ENCODE measurements at places on chromosomes 2 and 18.

DNA sequence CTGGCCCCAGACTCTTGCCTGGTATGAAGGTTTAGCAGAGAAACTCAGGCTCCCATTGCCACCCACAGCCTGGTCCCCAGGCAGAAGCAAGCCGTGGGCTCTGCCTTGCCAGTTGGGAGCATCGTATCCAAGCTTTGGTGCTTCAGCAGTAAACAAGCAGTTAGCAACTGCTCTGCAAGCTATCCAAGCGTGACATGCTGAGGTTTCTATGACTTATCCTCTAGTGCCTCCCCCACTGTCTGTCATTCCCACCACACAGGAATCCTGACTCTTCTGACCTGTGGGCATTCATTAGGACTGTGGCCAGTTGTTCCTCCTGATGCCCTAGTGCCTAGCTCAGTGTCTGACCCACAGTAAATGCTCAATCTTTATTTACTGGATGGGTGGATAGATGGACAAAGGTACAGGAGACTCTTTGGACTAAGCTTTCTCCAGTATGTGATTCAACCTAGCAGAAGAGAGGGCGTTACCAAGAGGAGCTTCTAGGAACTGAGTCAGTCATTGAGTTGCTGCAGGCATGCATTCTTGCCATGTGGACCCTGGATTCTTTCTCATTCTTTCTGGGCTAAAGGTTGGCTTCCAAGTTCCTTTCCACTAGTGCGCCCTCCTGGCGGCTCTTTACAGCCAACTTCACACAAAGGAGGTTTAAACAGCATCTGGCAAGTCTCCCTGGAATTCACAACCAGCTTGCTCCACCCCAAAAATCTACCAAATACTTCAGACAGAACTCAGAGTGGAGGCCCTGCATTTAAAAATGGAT is 40.6 kb upstream of the MRPL19 start:
- DNase-seq: no peak

- DNase-seq: no peak
Measured at GRCh38 chr2:197090742-197091367, 164.3 kb upstream of the PGAP1 start.

DNA sequence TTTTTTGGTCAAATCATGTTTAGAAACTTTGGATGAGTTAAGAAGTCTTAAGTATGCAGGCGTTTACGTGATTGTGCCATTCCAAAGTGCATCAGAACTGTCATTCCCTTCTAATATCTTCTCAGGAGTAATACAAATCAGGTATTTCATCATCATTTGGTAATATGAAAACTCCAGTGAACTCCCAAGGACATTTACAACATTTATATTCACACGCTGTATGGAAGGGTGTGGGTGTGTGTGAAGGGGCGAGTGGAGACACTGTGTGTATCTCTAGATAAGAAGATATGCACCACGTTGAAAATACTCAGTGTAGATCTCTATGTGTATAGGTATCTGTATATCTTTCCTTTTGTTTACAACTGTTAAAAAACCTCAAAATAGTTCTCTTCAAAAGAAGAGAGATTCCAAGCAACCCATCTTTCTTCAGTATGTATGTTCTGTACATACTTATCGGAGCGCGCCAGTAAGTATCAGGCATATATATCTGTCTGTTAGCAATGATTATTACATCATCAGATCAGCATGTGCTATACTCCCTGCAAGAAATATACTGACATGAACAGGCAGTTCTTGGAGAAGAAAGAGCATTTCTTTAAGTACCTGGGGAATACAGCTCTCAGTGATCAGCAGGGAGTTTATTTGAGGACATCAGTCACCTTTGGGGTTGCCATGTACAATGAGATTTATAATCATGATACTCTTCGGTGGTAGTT is 29.3 kb downstream of the COX7A2L start:
- no peak for DNase-seq

DNA sequence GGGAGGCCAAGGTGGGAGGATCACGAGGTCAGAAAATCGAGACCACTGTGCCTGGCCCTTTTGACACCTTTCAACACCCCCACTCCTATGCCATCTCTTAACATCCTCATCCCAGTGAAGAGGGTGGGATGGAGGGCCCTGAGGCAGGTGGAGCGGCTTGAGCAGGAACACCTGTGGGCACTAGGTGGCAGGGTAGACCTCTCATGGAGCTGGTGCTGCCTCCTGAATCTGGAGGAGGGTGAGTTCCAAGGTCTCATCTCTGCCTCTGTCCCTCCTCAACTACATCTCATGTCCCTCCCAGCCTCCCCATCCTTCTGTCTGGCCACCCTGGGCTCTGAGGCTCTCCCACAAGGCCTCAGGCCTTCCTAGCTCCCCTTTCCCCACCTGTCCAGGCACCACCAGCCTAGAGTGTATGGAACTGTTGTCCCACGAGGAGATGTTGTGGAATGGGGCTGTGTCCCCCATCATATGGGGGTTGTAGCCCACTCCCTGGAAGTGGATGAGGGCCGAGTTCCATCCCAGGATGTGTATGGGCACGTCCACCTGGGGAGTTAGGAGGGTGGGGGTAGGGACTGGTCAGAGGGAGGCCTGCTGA is 17.0 kb upstream of the CRYBA2 start:
- DNase-seq: no peak

DNA sequence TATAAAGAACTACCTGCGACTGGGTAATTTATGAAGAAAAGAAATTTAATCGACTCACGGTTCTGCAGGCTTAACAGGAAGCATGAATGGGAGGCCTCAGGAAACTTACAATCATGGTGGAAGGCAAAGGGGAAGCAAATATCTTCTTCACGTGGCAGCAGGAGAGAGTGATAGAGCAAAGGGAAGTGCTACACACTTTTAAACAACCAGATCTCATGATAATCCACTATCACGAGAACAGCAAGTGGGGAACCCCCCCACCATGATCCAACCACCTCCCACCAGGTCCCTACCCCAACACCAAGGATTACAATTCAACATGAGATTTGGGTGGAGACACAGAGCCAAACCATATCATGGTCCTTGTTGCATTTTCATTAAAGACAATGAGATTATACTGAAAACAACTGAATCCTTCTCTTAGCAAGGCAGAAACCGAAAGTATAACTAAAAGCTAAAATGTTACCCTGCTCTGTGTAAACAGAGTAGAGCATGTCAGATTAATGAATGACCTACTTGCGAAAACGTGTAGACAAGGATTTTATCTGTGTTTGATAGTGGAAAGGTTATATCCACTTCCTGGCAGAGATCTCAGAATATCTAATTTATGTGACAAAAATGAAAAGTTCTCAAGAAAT is 60.1 kb upstream of the RBBP8 start:
- DNase-seq: no peak

GRCh38 chr2:10089565-10090190 is 9.5 kb upstream of the CYS1 start:
- no peak for DNase-seq

DNA sequence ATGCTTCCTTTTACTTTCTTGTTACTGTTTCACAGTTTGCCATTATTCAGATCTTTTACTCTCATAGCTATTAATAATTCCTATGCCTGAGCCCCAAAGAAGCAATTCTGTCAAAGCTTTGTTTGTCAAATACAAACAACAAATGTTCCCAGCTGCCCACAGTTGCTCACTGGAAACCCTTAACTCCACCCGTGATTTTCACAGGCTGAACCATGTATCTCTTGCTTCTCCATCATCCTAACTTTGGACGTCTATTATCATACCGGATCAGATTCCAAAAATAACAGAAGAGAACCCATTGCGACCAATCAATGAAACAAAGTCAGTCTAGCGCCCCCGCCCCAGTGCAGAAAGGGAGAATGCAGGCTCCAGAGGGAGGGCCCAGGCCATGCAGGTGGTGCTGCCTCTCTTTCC is 24.2 kb downstream of the COLEC12 start:
- DNase-seq: no peak

Data from stimulated activated CD8-positive, alpha-beta memory T cell treated with anti-CD3 and anti-CD28 coated beads, Interleukin-7, amount 100 ng/mL, for 48 hours (primary cell).